ENCODE measurements at places on chromosomes 5 and 9. TPM values are rescaled to one million over a fixed set of nuclear protein-coding genes. Genes with fewer than 3 reads are reported as not detected.
A peak's percentile ranks its signal among the peaks of the same experiment; 100 is the strongest.

DNAJC25 gene
- 6.4 TPM for polyA plus RNA-seq

DPH7 gene
- 17.0 TPM for polyA plus RNA-seq

- peak; percentile 66 for DNase-seq
Measured at GRCh38 chr5:17255471-17256021, 38.1 kb downstream of the BASP1 start.

DNA sequence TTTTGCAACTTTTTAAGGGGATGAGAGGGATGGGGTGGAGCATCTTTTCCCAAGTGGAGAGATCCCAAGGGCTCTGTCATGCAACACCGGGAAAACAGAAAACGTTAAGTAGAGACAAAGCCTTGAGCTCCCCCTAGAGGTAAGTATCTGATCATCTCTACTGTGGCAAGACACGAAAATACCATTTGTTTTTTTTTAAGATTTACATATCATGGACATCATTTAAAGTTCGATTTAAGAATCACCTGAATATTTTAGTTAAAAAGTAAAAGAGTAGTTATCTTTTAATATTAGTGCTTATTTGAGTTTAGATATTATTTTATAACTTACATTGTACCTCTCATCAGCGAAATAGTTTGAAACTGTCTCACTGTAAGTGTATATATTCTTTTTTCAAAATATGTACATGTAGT is 200.4 kb downstream of the LRRC70 start:
- DNase-seq = peak; percentile 46

GRCh38 chr9:132582276-132582785 is at the start of gene BARHL1:
TSS of gene BARHL1 (plus strand) at chr9:132582606. CDS start at chr9:132582798, 192 bp downstream.
- DNase-seq = no peak

- DNase-seq = no peak
Measured at GRCh38 chr9:92882276-92882675, 4.4 kb upstream of the ZNF484 start.

DNA sequence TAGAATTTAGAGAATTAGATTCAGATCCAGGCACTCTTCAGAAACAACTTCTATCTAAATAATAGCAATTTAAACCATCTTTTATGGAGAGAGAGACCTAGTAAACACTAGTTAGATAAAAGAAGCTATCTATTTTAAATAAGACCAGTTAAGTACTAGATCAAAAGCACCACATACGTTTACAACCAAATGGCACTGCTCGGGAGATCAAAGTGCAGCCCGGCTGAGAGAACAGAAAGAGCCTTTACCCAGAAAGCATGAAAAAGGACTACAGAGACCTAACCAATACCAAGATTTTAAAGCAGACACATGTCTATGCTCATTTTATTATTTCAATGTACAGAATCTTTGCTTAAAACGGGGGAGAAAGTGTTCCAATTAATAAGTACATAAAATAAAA is 30.8 kb downstream of the LIX1 start:
- DNase-seq = no peak

DNA sequence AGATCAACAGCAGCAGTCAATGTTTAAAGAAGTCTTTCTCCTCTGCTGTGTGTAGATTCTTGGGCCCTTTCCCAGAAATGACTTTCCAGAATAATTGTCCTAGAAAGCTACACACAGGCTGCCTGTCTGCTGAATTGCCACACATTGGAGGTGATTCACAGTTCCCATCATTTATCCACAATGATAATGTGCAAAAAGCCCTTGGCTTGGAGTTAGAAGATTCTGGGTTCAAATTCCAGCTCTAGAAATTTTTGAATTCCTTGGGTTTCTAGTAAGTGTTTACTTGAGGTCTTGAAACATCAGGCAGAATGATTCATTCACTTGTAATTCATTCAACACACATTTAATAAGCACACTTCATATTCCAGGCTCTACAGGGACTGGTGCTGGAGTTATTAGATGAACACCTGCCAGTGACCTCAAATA is 28.6 kb upstream of the EPB41L4B start:
- DNase-seq = peak; percentile 89
